Stimulated activated CD8-positive, alpha-beta memory T cell treated with anti-CD3 and anti-CD28 coated beads, Interleukin-15, amount 100 ng/mL, for 48 hours (primary cell): ENCODE measurements at places on chromosomes 4 and X.

DNA sequence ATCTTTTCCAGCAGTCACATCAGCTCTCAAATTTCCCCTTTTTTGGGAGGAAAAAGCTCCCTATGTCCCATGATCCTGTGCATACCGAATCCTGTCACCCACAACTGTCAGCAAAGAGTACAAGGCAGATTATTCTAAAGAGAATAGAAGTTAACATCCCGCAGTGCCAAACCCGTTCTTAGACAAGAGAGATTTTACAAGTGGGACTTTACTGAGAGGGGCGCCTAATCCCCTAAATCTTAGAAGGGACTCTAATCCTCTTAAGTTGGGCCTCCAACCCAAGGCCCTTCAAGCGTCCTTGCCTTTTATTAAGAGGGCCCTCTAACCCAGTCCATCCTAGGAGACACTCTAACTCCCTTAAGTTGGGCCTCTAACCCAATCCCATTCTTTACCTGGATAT is 193.9 kb downstream of the CPXCR1 start:
- DNase-seq: no peak

DNA sequence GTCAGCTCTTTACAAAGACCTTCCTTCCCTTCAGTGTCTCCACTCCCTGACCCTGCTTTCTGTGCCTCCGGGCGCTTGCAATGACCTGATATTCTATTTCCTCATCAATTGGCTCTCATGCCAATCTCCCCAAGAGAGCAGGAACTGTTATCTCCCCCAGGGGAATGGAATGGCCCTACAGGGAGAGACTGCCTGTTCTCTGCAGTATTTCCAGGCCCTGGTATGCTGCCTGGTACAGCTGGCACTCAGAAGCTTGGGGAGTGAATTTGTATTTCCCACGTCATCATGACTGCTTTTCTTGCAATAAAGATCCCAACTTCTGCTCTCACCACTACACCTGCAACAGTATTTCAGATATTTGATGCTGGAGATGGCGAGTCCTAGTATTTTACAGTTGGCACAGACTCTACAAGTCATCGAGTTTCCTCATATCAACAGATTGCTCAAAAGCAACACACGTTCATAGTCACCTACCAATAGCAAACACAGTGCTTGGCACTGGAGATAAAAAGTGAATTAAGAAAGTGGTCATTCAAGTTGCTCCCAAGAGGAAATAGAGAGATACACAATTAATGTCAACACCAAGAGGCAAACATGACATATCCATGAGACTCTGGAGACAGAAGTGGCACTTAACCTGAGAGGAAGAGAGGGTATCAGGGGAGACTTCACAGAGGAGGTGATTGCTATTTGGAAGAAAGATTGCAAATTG is 90.5 kb upstream of the EGFL6 start:
- no peak for DNase-seq

DNA sequence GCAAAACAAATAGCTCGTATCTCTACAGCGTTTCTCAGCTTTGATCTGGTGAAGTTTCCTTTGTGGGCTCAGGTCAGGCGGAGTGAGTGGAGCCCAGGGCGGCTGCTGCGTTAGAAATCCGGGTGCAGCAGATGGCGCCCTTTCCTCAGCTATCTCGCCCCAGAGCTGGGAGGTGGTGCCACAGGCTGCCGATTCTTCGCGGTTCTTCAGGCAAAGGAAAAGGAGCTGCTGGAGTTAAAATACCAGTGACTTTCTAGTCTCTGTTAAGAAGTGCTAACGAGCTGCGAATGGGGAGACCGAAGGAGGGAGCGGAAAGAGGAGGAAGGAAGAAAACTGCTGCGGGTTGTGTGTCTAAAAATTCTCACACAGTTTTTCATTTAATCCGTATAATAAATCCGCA is 114.6 kb downstream of the CPE start:
- DNase-seq: peak; percentile 45

DNA sequence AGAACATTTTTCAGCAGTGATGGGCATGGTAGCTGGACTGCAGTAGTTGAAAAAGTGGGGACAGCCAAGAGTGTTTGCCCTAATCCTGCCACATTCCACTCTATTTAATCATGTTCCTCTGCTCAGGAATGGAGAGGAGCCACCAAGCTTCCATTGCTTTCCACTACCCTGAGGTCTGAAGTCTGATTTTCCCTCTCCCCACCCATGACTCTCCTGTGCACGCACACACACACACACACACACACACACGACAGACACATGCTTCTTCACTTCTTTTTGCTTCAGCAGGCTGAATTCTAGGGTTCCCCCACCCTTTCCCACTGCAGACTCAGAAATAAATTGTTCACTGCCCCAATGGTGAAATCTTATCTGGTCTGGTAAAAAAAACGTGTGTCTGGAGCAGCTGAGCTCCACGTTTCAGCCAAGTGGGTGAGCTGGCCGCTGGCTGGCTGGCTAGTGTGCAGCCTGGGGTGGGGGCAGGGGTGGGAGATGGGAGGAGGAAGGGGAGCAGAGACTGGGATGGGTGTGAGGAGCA is 142.7 kb upstream of the NALF2 start:
- DNase-seq: no peak

DNA sequence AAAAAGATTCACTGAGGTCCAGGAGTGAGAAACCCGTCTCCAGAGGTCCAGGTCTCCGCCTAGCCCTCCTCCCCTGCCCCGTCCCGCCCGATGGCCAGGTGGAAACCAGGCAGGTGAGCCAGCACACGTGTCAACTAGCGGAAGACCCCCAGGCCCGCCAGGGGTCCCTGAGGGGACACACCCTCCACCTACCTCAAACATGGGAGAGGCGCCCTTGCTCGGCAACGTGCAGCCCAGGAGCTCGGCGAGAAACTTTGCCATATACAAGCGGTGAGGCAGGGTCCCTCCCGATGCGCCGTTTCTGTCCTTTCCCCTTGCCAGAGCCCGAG is 330.0 kb downstream of the HNRNPD start:
- no peak for DNase-seq

DNA sequence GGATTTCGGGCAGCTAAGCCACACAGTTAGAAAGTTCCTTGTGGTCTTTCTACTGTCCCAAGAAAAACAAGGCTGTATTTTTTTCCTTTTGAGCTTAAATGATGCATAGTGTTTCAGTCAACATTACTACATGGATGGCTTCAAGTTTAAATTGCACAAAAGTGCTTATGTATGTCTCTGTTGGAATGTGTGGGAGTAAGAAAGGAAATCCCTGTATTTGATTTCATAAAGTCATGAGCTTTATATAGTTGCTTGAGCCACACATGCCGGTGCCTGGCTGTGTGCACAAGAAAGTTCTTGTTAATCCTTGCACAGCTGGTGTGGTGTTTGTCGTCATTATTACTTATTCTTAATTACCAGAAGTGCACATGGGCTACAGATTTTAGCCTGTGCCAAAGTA is 262.2 kb downstream of the ARHGAP10 start:
- no peak for DNase-seq

GRCh38 chrX:43728966-43729365 is 72.9 kb downstream of the MAOA start:
- no peak for DNase-seq

DNA sequence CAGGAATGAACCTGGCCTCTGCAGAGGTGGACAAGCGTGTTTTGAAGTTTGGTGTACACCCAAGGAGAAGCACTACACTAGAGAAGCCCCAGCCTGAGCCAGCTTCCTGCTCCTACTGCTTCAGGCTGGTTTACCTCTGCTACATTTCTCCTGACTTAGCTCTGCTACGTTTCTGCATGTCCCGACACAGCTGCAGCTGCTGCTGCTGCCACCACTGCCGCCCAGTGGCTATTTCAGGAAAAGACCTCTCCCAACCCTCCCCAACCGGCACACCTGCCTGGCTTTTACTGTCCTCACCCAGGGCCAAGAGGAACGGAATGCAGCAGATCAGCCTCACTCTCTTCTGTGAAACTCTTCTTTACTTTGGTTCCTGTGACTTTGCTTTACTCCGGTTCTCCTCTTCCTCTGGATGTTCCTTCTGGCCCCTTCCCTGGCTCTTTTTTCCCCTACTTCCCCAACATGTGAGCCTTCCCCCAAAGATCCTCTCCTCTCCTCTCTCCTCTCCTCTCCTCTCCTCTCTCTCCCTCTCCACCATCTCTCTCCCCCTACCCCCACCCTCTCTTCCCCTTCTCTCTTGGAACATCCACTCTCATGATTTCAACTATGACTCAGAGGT is 3.1 kb upstream of the P2RY4 start:
- peak; percentile 7 for DNase-seq
